ENCODE measurements at places on chromosomes 5 and 9. TPM values are rescaled to one million over a fixed set of nuclear protein-coding genes. Genes with fewer than 3 reads are reported as not detected.

The MCC gene
- 0.41 TPM for total RNA-seq

The LRSAM1 gene
- 15.4 TPM for total RNA-seq

The EPB41L4A gene
- 0.87 TPM for total RNA-seq

The PCDHA9 gene
- total RNA-seq = 0.21 TPM

The HMMR gene
- total RNA-seq = 42.5 TPM

All from Panc1 (cell line).